ENCODE measurements at places on chromosomes 3 and 15.

DNA sequence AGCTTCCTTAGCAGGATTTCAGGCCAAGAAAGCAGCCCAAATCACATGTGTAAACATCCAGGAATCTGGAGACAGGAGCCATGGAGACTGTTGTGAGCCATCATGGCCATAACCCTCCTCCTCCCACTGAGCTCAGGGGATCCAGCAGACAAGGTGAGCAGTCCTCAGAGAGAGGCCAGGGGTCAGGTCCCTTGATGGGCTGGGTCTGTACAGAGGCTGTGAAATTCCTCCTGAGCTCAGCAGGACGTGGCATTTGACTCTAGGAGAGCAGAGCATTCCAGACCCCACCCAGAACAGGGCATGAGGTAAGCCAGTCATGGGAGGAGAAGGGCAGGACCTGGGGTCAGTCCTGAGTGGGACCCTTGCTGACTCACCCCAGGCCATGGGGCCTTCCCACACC, 67.0 kb upstream of the ACAN start:
- no peak for DNase-seq

DNA sequence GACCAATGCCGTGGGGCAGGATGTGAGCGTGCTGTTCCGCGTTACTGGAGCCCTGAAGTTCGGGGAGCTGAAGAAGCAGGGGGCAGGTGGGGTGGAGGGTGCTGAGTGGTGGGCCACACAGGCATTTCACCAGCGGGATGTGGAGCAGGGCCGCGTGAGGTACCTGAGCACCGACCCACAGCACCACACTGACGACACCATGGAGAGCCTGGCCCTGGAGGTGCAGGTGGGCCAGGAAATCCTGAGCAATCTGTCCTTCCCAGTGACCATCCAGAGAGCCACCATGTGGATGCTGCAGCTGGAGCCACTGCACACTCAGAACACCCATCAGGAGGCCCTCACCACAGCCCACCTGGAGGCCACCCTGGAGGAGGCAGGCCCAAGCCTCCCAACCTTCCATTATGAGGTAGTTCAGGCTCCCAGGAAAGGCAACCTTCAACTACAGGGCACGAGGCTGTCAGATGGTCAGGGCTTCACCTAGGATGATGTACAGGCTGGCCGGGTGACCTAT, 179.6 kb downstream of the TBC1D2B start:
- DNase-seq: no peak

- no peak for DNase-seq
Observed at GRCh38 chr3:110741891-110742290, 329.7 kb upstream of the NECTIN3 start.

DNA sequence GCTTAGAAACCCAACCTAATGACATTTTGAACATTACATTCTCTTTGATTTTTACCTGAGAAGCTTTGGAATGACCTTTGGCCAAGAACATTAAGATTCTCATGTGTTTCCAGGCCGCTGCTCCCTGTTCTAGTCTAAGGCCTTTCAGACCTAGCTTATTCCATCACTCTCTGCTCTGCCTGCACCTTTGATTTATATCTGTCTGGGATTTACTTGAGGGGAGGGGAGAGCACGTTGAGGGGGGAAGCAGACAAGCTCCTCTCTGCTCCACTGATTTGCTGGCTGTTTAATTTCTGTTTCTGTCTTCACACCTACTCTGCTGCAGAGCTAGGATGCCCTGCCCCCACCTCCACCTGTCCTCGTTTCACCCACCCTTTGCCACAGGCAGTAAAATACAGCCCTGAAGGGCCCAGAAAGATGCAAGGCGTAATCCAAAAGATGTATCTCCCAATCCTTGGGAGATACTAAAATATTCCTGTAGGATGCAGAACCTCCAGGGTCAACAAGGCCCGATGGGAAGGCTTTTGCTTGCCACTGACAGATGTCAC, 429.8 kb downstream of the EPHB1 start:
- no peak for DNase-seq

Data from activated CD4-positive, alpha-beta T cell treated with anti-CD3 and anti-CD28 coated beads, Interleukin-2, amount 50 U/mL, for 1 hour (primary cell).